ENCODE measurements at places on chromosomes 4 and X. TPM values are rescaled to one million over a fixed set of nuclear protein-coding genes. Genes with fewer than 3 reads are reported as not detected.

- no peak for DNase-seq
Measured at GRCh38 chr4:16075061-16075460, 8.8 kb downstream of the PROM1 start.

DNA sequence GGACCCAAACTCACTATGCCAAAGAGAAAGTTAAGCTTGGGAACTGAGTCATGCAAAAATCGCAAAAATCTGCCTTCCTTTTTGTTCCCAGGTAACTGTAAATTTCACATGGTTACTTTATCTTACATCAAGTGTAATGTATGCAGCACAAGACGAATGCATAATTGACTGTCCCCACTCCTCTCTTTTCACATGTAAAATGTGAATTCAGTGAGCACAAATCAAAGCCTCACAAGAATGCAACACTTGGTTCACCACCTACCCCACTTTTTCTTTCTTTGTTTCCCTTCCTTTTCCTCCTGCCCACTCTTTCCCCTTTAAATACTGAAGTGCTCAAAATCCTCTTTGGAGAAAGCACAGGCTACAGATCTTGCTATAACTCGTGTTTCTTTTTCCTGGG lies 53.2 kb downstream of the MAGED4B start:
- no peak for DNase-seq

- DNase-seq: peak; percentile 31
Measured at GRCh38 chr4:1763550-1764080, 29.5 kb upstream of the FGFR3 start.

MAGEA12 gene
- not detected for total RNA-seq

ATOH1 gene
- not detected for total RNA-seq

GRCh38 chrX:31845003-31845402 lies 773.2 kb upstream of the FTHL17 start:
- no peak for DNase-seq

- DNase-seq: no peak
Measured at GRCh38 chrX:117511379-117511778, 605.2 kb downstream of the KLHL13 start.

DNA sequence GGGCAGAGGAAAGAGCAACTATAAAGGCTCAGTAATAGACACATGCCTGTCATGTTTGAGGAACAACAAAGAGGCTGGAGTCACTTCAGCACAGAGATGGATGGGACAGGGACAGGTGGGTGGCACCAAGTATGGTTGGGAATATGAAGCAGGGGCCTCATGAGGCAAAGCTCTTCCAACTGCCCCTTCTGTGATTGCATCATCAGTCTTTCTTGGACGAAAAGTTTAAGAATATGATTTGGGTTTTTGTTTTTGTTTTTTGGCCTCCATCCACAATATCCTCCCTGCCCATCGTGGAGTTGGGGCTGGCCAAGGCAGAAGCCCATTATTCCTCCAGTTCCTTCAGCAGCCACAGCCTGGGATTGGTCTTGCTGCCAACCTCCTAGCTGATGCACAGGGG lies 34.4 kb downstream of the SAGE1 start:
- DNase-seq: no peak

DNA sequence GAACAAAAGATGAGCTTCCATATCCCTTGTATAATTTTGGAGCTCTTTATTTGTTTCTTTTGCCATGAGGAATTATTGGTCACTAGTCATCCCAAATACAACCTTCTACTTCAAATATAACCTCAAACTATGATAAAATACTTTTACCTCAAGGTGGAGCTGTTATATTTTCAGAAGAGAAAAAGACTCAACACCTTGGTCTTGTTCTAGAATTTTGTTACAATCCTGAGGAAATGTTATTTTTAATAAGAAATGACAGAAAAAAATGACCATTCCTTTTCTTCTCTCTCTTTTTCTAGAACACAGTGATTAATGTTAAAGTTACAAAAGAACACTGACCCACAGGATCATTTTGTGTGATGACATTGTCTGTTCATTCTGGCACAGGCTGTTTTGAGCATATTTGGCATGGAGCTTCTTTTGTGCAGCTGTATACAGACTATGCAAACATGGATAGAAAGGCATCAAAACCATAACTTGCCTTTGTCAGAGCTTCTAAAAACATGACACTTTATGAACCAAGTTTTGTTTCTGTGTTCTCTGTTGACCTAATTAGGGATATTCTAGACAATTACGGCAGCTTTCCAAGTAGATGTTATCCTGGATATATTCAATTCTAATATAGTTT lies 159.6 kb upstream of the CTSO start:
- DNase-seq: no peak

- no peak for DNase-seq
Measured at GRCh38 chr4:63563288-63564014, 845.8 kb downstream of the TECRL start.

DNA sequence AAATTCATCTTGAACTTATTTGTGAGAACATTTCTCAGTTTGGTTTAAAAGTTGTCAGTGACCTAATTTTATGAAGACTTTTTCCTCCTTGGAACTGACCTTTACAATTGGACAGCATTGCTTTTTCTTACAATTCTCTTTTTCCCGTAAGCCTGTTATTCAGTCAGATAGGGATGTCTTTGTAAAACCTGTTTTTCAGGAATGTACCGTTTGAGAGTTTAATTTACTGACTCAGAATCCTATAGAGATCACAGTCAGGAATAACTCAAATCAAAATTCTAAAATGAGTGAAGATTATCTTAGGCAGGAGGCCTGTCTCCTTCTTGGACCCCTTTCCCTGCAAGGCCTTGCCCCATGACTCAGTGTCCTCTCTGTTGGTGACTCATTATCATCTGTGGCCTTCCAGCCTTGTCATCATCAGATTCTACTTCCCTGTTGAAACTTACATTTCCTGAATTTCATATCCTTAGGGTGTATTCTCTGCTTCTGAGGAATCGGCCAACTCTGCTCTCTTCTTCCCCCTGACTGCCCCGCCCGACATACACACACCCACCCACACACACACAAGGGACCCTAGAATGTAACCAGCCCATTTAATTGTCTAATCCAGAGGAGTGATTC lies 99.8 kb downstream of the ARHGAP10 start:
- peak; percentile 56 for DNase-seq

DCHS2 gene
- total RNA-seq: 19.1 TPM

GRCh38 chr4:90876296-90876695 lies 749.1 kb downstream of the CCSER1 start:
- DNase-seq: no peak

GRCh38 chrX:109760922-109761250 lies 27.8 kb upstream of the ACSL4 start:
- no peak for DNase-seq

UGT2A1 gene
- total RNA-seq: not detected

- DNase-seq: no peak
Measured at GRCh38 chr4:79882806-79883205, 190.2 kb downstream of the ANTXR2 start.

GRCh38 chr4:26127851-26128337 lies 192.9 kb upstream of the RBPJ start:
- no peak for DNase-seq

TNIP3 gene
- total RNA-seq: not detected

EREG gene
- not detected for total RNA-seq

GAGE12E gene
- not detected for total RNA-seq

- peak; percentile 71 for DNase-seq
Measured at GRCh38 chrX:154019633-154020528, at the start of gene IRAK1. Gene IRAK1 (minus strand): TSS chrX:154019902. CDS start chrX:154019812, 90 bp downstream.

TCEAL9 gene
- 53.7 TPM for total RNA-seq

- no peak for DNase-seq
Measured at GRCh38 chr4:39118034-39118658, 56.1 kb downstream of the KLHL5 start.

GLRB gene
- total RNA-seq: 6.2 TPM

DNA sequence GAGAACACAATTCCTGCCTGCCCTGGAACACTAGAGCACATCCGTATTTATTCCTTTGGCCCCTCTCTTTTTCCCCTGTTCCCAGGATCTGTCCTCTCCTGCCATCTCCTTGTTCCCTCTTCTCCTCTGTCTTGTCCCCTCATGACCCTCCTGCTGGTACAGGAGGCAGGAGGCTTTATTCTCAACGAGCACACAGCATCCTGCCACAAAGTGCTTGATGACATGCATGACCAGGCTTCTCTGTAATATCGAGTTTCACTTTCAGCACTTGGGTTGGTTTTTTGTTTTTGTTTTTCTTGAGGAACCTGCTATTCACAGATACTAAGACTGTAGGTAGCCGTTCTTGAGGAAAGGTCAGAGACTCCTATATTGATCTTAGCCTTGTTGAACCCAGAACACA lies 35.3 kb downstream of the NALF2 start:
- DNase-seq: no peak

ERAS gene
- total RNA-seq: 0.46 TPM

NMU gene
- total RNA-seq: 5.8 TPM

DCX gene
- 2.0 TPM for total RNA-seq

OTC gene
- 1.8 TPM for total RNA-seq

DNA sequence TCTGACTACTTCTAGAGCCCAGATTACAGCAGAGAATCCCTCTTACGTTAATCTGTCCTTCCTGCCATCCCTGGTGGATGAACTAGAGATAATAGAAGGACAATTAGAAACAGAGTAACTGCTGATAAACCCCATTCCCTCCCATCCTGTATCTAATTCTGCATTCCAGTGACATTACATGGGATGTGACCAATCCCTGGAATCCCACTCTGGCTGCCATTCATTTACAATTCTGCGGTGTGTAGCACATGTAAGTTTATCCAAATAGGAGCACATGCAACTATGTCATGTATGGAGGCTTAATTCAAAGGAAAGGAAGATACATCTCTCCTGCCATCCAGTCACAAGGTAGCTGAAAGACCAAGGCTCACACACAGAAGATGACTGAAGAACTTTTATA lies 339.5 kb downstream of the GPAT3 start:
- no peak for DNase-seq

GRCh38 chr4:74953647-74954046 lies 20.7 kb downstream of the PARM1 start:
- no peak for DNase-seq

RAB40AL gene
- not detected for total RNA-seq

USP27X gene
- total RNA-seq: 0.59 TPM

DNA sequence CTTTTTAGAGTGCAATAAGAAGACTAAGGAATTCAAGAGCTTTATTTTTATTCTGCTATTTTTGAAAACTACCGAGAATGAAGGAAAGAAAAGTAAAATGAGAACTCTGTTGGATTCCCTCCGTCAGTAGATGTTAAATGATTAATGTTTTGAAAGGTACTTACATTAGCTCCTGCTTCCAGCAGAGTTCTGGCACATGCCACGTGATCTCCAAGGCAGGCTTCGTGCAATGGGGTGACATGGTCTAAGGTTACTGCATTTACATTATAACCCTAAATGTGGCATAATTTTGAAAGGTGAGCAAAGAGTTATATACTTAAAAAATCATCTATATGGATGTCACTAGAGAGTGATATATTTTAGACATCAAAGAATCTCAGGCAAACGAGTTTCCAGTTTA lies 26.8 kb upstream of the SPATA4 start:
- no peak for DNase-seq

- no peak for DNase-seq
Measured at GRCh38 chrX:67613366-67613765, 69.5 kb downstream of the AR start.

GRCh38 chr4:70062000-70062399 lies 11.8 kb downstream of the HTN1 start:
- no peak for DNase-seq

DNA sequence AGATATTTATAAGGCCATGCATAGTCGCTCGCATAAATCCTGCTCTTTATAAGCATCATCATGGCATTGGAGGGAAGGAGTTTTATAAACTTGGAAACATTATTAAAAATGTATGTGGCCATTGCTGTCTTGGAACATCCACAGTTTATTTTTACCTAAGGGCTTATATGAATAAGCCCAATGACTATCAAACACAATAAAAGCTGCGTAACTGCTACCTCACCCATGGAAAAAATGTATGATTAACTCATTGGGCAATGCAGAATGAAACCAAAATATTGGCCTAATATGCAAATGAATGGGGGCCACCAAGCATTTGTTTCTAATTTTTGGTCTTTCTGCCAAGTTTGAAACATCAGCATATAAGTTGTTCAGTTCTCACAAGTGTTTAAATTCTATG lies 19.1 kb downstream of the GEMIN8 start:
- no peak for DNase-seq

- no peak for DNase-seq
Measured at GRCh38 chr4:11525085-11525484, 96.4 kb upstream of the HS3ST1 start.

- peak; percentile 32 for DNase-seq
Measured at GRCh38 chr4:123621072-123621705, 224.6 kb downstream of the SPRY1 start.

PITX2 gene
- total RNA-seq: not detected

- DNase-seq: no peak
Measured at GRCh38 chr4:87026800-87027495, 92.1 kb downstream of the AFF1 start.

GRCh38 chr4:90641861-90642599 lies 514.8 kb downstream of the CCSER1 start:
- DNase-seq: no peak

GYG2 gene
- total RNA-seq: not detected

GRCh38 chr4:47646372-47646771 lies 161.3 kb downstream of the ATP10D start:
- DNase-seq: no peak

CLDN2 gene
- not detected for total RNA-seq

GRCh38 chrX:147739196-147739595 lies 172.5 kb upstream of the FMR1 start:
- DNase-seq: no peak

- DNase-seq: no peak
Measured at GRCh38 chr4:125732632-125733031, 417.9 kb downstream of the FAT4 start.

Measured in uterus (tissue), 4 donors.